SIG-M5 (cell line): ENCODE measurements at places on chromosomes 2 and 18.

DNA sequence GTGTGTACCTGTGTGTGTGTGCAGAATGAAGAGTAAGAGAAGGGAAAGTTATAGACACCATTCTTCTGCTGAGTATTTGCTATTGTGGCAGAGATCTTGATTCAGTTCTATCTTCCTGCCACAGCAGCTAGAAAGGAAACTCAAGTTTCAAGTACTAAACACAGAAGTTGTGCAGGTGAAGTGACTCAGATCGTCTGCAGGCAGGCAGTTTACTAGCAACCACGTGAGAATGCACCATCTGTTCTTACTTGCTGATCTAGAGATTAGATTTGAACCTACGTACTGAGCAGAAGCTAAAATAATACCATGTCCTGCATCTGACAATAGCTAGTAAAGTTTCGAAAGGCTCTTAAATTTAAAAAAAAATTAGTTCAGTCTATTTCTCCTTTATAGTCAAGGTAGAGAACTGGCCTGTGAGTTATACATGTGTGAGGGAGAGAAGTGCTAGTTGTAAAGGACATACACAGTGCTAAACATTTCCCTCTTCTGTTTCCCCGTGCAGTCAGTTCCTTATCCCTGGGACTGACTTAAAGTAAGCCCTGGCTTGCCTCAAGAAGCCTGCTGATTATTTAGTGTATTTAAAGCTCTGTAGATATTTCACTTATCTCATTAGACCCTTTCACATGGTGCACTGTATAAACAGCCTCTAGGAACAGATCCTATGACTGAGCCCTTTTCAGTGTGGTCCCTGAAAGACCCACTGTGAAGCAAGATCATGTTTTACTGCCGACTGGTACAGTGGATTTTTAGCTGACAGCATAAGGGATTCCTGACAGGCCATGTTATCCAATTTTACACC lies 45.0 kb downstream of the SLC38A11 start:
- DNase-seq = no peak

DNA sequence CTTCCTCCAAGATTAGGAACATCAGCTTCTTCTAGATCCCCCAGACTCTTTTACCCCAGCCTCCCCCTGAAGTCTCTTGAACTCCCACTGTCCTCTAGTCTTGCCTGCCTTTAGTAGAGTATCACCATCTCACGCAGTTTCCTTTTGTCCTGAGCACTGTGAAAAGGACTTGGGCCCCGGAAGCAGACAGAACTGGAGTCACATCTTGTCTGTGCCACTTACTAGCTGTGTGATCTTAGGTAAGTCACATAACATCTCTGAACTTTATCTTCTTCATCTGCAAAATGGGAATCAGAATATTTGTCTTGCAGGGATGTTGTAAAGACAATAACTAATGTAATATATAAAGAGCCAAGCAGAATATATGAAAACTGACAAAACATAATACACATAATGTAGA lies 8.4 kb upstream of the TRABD2A start:
- no peak for DNase-seq

- no peak for DNase-seq
Measured at GRCh38 chr2:39925312-39925711, 146.3 kb upstream of the THUMPD2 start.

DNA sequence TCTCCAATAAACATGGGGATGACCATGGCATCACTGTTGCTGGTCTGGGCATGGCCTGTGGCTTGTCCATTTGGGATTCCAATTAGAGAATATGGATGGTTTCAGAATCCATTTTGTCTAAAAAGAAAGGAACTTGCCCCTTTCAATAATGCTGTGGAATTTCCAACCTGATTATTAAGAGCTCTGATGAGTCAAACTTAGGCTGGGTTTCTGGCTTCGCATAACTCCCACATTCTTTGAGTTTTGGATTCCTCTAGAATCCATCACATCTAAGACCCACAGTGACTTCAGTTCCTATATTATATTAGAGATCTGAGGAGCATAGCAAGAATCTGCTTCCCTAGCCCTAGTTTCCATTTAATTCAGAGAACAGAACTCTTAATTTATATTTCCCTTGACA lies 531.5 kb downstream of the TNS1 start:
- DNase-seq = no peak

GRCh38 chr2:76748581-76749296 lies 773.4 kb downstream of the LRRTM4 start:
- DNase-seq = no peak

DNA sequence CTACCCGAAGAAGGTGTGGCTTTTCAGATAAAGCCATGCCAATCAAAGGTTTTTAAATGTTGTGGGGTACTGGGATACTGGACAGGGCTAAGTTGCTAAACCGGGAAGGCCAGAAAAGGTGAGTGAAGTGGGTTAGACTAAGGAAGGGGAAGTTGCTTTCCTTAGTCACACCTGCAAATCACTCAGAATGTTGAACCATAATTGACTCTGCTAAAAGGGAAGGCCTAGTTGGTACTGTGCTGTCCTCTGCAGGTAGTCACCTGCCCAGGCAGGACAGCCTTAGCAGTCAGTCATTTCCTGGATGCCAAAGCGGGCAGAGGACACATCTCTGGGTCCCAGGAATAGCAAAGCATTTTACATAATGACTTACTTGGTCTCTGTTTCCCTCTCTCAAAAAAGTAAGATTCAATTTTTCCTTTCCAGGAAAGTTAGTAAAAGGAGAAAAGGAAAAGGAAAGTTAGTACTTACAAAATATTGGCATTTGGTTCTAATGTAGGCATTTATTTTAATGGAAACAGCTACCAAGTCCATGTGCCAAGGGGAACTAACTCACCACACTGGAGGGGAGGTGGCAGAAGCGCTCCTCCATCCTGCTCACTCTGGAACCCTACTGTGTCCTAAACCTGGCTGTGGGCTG lies 60.3 kb downstream of the RFTN2 start:
- no peak for DNase-seq

DNA sequence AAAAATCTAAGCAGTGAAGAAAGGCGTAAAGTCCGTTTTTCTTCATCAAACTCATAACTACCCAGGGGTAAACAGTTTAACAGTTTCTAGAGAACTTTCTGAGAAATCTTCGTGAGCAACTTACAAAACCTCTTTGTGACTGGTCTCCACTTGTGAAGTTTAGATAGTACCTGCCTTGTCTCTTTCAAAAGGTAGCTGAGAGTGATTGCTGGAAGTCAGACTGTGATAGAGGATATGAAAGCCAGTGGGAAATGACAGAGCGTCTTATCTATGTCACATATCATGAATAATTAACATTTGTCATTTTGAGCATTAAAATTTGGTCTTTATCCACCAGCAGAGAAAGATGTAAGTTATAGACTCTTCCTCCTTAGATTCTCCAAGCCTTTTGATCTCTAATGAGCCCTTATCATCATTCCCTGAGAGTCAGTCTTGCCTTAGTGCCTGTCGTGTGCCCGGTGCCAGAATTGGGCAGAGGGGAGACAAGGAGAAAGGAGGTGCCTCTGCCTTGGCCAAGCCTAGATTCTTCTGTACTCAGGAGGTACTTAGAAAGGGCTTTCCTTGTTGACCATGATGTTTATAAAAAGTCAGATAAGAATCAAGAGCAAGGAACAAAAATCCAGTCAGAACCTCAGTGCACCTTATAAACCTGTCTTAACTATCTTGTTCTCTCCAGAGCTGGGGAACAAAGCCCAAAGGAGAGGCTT lies 205.1 kb upstream of the EPAS1 start:
- no peak for DNase-seq

GRCh38 chr2:131016826-131017741 lies 76.2 kb downstream of the FAM168B start:
- no peak for DNase-seq

GRCh38 chr2:215364157-215365155 lies 52.6 kb downstream of the ATIC start:
- no peak for DNase-seq

DNA sequence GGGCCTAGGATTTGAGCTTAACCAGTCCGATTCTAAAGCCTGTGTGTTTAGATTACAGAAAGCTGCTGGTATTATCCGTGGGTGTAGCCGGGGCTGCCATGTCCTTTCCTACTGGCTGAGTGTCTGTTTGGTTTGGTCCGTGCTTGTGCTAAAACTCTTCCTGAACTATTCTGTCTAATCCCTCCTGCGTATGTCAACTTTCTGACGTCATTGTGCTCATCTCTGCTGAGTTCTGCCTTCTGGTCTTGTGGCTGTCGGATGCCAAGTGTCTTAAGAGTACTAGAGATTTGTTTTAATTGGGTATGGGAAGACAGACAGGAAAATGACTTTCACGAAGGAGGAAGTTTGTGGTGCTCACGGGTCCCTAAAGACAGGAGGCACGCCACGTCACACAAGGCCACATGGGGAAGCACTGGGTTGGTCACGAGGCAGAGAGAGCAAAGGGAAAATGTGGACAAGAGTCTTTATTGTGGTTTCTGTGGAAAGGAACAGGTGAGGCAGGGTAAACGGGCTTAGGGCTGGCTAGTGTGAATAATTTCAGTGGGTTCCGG lies 31.8 kb upstream of the NTSR2 start:
- no peak for DNase-seq

GRCh38 chr2:82852787-82853186 lies 1606.3 kb downstream of the SUCLG1 start:
- DNase-seq = no peak

DNA sequence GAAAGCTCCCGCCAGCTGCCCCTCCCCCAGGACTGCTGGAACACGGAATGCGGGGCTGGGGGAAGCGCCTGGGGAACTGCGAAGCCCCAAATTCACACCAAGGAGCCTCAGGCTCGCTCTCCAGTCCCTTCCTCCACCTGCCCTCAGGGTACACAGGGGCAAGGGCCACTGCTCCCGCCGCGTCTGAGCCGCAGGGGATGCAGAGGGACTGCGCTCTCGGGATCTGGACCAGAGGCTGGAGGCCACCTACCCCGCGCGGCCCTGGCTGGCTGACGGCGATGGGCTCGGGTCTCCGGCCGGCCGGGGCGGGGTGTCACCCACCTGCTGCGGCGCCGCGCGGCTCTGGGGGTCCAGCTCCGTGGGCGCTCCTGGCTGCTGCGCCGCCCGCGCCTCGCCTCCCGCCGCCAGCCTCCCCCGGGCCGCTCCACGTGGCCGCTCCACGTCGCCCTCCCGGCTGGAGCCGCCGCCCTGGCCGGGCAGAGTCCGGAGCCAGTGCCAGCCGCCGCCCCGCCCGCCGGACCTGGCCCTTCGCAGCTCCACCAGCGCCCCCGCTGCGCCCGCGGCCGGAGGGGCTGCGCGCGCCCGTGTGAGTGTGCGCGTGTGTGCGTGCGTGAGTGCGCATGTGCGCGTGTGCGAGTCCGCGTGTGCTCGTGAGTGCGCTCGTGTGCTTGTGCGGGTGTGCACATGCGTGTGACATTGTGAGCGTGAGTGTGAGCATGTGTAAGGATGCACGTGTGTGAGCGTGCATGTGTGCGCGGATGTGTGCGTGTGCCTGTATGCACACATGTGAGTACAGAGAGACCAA lies at the start of gene CGREF1:
Gene CGREF1, minus strand, starts transcription at position 604 of the 805 bp plus-strand sequence. CDS start 14,762 bp downstream, outside the sequence.
- DNase-seq = no peak

- no peak for DNase-seq
Measured at GRCh38 chr2:105536175-105536574, 137.3 kb upstream of the FHL2 start.

- DNase-seq = no peak
Measured at GRCh38 chr2:148253685-148254084, 232.8 kb downstream of the MBD5 start.

- DNase-seq = no peak
Measured at GRCh38 chr2:69090820-69091219, 77.8 kb downstream of the ANTXR1 start.

- DNase-seq = no peak
Measured at GRCh38 chr18:46421973-46422551, 235.0 kb downstream of the LOXHD1 start.

- no peak for DNase-seq
Measured at GRCh38 chr2:238128534-238129001, 9.9 kb upstream of the KLHL30 start.

DNA sequence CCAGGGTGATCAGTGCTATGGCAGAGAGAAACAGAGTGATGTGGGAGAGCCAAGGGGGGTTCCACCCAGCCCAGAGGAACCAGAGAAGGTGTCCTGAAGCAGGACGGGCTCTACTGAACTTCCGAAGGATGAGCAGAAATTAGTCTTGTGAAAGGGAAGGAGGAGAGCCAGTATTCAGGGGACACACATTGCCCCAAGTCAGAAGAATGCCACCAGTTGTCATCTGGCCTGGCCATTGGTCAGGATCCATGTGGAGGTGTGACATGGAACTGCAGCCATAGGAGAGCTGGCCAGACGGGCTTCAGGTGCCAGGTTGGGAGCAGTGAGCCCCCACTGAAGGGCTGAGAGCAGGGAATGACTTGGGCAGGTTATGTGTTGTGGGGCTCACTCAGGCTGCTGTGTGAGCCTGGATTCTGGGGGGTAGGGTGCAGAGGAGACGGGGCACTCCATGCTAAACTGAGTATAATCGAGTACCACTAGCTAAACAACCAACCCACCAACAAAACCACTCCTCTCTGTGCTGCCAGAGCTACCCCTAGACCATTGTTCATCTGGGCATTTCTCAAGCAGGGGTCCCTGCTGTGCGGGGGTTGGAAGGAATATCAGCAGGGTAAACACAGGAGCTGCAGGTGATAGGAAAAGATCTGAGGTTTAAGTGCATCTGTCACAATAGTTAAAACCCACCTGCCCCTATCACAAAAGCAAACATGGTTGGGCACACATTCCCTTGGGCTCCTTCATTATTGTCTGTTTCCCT lies 25.3 kb downstream of the MARCO start:
- DNase-seq = no peak

DNA sequence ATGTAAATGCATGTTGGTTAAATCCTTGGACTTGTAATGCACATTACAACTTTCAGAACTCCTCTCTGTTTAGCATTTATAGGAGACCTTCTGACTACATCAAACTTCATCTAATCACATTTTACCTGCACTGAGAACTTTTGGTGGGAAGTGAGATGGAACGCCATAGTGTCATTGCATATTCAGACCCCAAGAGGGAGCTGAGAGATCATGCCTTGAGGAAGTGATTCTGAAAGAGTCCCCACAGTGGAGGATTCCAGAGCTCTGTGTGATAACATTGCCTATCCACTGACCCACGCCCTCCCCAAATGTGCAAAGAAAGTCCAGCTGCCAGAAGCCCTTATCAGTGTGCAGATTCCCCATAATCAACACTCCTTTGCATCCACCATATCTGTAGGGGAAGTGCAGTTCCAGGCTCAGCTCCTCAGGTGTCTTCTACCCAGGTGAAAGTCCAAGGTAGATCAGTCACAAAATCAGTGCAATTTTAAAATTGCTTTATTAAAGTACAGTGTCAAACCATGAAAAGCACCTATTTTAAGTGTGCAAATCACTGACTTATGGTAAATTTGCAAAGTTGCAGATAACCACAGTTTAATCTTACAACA lies 212.4 kb downstream of the RPIA start:
- no peak for DNase-seq
